ENCODE measurements at places on chromosomes 4 and X.

- no peak for DNase-seq
These were observed 100.1 kb downstream of the SMARCA1 start for GRCh38 chrX:129423191-129423590.

GRCh38 chr4:106987311-106987710 is 48.8 kb downstream of the DKK2 start:
- DNase-seq: no peak

DNA sequence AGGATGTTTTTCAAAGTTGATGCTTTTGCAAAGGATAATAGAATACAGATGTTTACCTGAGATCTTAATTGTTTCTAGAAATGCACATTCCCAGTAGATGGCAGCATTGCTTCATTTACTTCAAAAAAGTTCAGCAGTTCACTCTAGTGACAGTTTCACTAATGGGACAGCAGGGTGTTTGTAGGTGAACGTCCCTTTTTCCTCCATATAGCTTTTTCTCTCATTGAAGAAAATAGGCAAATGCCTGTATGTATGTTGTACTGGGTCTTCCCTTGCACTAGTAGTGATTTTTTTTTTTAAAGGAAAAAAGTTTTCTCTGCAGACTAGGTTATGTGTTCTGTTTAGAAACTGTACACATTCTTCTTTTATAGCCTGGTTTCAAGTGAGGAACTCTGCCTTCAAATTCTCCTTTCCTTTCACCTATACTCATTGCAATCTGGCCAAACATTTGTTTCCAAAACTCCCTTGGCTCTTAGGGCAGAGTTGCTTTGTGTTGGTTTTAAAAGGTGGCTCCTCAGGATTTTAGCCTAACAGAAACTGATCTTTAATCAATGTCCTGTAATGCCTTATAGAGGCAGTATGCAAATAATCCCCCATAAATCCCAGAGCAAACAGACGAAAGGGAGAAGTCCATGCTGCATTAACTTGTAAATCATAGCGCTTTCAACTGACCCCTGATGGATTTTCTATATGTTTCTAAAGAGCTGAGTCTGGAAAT is 86.3 kb downstream of the EGF start:
- peak; percentile 55 for DNase-seq

- DNase-seq: peak; percentile 92
These were observed 18.0 kb upstream of the TMSB4X start for GRCh38 chrX:12956704-12957534.

DNA sequence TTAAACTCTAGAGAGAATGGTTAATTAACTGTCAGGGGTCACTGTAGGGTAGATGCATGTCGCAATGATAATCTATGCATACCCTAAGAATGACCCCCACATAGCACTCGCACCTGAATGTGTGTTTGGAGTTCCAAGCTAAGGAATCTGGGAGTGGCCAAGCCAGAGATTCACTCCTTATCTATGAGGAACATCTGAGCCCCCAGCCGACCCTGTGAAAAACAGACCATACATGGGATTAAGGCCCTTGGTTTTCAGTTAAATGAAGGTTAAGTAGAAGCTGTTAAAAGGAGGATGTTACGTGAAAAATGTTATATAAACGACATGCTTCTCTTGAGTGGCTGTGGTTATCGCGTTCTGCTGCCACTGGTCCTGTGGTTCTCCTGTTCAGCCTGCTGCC is 147.2 kb downstream of the RELL1 start:
- no peak for DNase-seq

- no peak for DNase-seq
These were observed 282.7 kb downstream of the UNC5C start for GRCh38 chr4:95265814-95266740.

DNA sequence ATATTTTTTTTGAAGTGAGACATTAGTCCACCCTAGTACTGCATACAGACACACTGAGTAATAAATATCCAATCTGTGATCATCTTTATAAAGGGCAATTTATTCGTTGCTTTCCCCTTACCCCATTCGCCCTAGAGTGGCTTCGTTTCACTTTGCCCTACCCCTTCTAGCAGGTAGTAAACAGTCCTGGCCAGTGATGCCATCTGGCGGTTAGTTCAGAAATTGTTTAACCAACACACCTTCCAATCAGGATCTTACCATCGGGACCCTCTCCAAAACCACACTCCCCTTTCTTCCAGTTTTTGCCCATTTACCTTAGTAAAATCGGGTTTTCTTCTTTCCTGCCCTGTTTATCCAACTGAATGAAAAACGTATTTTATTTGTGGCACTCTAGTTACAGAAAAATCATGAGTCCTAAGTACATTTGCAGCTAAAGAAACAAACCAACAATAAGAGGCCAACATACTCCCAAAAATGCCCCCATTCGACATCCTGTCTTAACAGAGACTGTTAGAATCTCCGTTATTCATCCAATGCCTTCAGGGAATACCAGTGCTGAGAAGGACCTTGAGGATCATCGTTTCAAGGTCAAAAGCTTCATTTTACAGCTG is 2.2 kb downstream of the PPA2 start:
- DNase-seq: peak; percentile 61

GRCh38 chr4:78784236-78784865 is 8.2 kb downstream of the BMP2K start:
- peak; percentile 48 for DNase-seq

DNA sequence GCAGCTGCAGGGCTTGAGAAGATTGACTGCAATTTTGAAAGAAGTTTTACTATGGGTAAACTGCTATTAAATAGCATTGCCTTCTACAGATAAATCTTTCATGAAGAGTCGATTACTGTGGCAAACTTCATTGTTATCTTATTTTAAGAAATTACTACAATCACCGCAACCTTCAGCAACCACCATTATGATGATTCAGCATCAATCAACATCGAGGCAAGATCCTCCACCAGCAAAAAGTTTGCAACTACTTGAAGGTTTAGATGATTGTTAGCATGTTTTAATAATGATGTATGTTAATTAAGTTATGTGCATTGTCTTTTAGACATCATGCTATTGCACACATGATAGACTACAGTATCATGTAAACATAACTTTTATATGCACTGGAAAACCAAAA is 1511.0 kb downstream of the FSTL5 start:
- no peak for DNase-seq

DNA sequence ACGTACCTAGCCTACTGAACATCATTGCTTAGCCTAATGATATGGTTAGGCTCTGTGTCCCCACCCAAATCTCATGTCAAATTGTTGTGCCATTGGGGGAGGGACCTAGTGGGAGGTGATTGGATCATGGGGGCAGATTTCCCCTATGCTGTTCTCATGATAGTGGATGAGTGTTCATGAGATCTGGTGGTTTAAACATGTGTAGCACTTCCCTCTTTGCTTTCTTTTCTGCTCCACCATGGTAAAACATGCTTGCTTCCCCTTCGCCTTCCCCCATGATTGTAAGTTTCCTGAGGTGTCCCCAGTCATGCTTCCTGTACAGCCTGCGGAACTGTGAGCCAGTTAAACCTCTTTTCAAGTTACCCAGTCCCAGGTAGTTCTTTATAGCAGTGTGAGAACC is 102.6 kb downstream of the RAPGEF2 start:
- peak; percentile 42 for DNase-seq

- peak; percentile 72 for DNase-seq
These were observed 74.7 kb downstream of the PAQR3 start for GRCh38 chr4:78864405-78865024.

- no peak for DNase-seq
These were observed 65.2 kb upstream of the TENT5D start for GRCh38 chrX:80354966-80355465.

- no peak for DNase-seq
These were observed 1794.0 kb downstream of the STIM2 start for GRCh38 chr4:28654618-28655017.

DNA sequence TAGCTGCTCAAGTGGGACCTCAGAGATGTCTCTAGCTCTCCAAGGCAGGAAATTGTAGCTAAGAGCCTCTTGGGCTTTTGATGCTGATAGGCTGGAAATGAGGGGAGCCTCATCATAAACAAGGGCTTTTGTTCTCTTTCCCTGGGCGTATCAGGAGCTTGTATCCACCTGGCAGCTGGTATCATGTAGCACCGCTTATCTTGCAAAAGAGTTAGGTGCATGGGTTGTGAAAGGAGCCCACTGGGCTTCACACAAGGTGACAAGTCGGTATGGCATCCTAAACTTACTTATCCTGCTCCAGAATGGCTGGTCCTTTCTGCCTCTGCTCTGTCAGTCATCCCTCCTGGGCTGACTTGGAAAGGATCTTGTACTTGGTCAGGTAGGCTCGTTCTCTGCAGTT is 565.8 kb downstream of the GRXCR1 start:
- no peak for DNase-seq

DNA sequence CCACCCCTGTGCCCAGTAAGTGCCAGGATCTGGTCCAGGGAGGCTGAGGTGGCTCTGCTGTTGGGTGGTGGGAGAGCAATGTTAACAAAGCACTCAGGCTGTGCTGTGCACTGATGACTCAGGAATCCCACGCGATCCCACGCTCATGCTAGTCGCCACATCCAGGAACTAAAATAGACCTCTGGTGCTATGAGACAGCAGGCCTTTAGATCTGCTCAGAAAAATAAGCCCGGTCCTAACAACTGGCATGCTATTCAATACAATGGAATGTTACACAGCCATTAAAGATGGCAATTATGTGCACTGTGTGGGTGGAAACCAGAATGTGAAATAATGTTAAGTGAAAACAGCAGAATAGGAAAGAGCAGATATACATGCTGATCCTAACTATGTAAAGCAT is 26.0 kb downstream of the ARL13A start:
- DNase-seq: no peak

GRCh38 chrX:42519666-42520231 is 258.2 kb downstream of the PPP1R2C start:
- no peak for DNase-seq

GRCh38 chr4:38163216-38164006 is 203.2 kb downstream of the PTTG2 start:
- DNase-seq: no peak

GRCh38 chr4:103199009-103199408 is 866 bp upstream of the CENPE start:
- no peak for DNase-seq

- DNase-seq: peak; percentile 5
These were observed 34.7 kb downstream of the MSL3 start for GRCh38 chrX:11792461-11793421.

GRCh38 chr4:8719421-8719820 is 126.9 kb downstream of the CPZ start:
- no peak for DNase-seq

- DNase-seq: peak; percentile 11
These were observed 211.9 kb upstream of the UGT8 start for GRCh38 chr4:114386637-114387233.

DNA sequence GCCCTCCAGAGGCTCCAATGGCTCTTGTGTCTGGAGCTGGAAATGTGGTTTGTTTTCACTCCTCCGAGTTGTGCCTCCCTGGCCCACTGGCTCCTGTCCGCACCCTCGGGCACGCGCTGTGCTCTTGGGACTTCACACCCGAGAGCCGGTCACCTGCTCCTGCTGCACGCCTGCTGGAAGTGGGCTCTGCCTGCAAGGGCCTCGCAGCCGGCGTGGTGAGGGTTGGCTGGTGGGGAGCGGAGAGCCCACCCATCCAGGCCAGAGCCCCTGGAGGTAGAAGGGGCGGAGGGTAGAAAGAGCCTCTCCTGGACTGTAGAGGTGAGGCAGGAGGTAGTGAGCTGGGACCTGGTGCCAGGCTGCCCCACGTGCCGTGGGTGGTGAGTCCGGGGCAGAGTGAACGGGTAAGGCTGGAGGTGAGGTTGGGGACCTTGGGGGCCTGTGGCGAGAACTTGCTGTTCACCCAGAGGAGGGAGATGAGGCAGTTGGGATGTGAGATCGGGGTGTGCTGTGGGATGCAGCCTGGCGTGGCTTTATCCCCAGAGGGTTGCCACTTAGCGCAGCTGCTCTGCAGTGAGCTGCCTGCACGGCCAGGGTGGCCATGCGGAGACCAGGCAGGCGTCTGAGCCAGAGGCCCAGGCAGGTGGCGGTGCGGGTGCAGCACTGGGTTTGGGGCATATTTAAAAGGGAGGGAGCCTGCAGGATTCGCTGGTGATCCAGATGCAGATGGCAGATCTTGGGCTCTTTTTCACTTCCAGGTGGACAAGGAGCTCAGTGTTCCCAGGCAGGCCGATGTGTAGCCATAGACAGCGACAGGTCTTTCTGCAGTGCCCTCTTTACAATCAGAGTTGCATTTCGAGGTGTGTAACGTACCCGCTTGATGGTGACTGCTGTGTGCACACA is 48.8 kb downstream of the PCGF3 start:
- no peak for DNase-seq

- DNase-seq: peak; percentile 2
These were observed 478.9 kb downstream of the KCNIP4 start for GRCh38 chr4:21469438-21470300.

- no peak for DNase-seq
These were observed 273.3 kb downstream of the DKK2 start for GRCh38 chr4:106762666-106763443.

DNA sequence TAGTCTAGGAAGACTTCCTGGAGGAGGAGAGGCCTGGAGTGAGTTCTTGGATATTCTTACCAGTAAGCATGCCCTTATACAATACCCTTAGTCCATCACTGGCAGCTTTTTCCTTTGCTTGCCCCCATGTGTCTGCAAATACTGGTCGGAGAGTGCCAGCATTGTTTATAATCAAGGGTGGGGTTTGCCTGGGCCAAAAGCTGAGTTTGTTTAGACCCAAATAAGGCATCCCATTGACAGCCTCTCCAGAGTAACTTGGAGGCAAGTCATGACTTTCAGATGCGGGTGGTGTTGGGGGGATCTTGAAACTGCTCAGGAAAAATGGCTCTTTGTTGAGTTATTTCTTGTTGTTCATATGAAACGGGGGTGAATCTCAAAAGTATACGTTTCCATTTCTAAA is 258.4 kb upstream of the TAPT1 start:
- DNase-seq: no peak

DNA sequence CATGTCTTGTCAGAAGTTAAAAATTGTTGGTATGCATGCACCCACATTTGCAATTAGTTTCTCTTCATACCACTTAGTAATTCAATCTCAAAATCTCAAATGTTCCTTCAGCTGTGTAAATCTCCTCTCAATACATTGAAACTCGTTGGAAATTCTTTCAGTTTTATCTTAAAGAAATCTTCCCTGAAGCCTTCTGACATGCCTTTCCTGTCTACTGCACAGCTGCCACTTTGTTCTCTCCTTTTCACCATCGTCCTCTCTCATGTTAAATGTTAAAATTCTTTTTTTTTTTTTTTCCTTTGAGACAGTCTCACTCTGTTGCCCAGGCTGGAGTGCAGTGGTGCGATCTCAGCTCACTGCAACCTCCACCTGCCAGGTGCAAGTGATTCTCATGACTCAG is 30.9 kb downstream of the MCUB start:
- no peak for DNase-seq

- DNase-seq: no peak
These were observed 631 bp downstream of the TMEM47 start for GRCh38 chrX:34656467-34656841.

DNA sequence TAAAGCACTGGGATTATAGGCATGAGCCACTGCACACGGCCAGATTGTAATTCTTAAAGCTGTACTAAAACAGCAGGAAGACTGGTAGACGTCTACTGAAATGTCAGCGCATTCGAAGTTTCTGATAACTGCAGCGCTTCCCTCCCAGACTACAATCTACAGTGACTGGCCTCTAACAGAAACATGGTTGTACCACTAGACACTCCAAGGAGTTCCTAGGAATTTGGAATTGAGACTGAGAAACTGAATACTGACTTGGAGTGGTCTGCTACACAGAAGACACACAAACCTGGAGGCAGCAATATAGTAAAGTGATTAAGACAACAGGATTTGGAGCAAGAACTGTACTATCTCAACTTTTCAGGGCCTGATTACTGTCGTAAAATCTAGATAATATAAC is 937 bp downstream of the HELQ start:
- peak; percentile 11 for DNase-seq
